ENCODE measurements at places on chromosomes 2 and 18.
A peak's percentile ranks its signal among the peaks of the same experiment; 100 is the strongest.

DNA sequence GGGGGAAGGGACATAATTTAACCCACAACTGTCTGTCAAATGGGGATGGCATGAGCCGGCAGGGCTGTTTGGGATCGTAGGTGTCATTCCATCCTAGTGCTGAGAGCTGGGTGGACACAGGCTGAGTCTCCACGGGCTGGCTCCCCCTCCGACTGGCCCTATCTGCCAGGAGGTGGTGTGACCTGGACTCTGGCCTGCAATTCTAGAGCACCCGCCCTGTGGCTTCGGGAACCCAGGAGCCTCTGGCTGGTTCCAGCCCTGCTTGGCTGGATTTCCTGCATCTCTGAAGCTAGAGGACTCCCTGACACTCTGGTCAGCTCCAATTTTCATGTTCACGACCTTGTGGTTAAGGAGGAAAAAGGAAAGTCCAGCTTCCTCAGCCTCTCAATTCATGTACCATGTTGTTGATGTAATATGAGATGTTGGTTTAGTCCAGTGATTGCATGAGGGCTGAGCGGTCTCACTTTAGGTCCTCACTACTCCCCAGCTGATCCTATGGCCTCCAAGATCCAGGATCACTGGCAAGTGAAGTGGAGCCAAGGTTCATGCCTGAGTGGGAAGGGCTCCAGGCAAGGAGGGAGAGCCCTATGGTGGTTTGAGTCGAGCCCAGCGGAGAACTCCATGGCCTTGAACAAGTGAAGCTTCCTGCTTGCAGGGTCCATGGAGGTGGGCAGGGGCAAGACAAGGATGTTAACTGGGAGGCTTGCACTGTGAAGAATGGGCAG is 169.1 kb downstream of the NDUFA10 start:
- no peak for ATAC-seq

GRCh38 chr2:26876260-26876659 is 28.3 kb downstream of the DPYSL5 start:
- ATAC-seq: no peak

- no peak for ATAC-seq
Observed at GRCh38 chr18:78596794-78597345, 382.7 kb upstream of the SALL3 start.

DNA sequence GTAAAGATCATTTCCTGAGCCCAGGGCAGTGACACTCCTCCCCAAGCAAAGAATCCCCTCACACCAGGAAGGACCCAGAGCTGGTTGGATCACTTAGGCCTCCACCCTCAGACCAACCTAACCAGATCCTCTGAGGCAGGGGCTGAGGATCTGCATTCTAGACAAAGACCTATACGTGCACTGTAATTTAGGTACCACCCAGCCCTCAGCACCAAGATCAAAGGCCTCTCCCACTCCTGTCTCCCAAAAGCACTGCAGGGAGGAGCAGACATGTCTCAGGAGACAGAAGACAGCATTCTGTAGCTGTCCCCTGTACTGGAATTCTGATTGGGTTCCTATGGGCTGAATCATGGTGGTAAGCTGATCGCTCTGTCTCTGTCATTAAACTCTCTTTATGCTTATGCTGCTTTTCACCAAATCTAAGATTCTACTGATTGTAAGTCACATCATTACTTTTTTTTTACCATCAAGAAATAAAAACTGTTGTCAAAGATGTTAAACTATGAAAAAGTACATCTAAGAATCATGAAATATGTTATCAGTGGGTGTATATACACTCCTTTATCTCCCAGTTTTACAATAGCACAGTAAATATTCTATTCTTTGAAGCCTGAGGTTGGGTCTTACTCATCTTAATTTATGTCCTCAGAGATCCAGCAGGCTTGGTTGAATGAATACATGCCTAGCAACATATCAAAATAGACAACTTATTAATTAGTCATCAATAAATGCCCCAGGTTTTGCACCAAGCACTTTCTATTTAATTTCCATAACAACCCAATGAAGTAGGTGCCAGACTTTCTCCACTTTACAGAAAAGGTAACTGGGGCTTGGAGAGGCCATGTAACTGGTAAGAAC is 28.3 kb downstream of the MCFD2 start:
- no peak for ATAC-seq

GRCh38 chr2:128817171-128817570 is 498.5 kb upstream of the HS6ST1 start:
- ATAC-seq: no peak

DNA sequence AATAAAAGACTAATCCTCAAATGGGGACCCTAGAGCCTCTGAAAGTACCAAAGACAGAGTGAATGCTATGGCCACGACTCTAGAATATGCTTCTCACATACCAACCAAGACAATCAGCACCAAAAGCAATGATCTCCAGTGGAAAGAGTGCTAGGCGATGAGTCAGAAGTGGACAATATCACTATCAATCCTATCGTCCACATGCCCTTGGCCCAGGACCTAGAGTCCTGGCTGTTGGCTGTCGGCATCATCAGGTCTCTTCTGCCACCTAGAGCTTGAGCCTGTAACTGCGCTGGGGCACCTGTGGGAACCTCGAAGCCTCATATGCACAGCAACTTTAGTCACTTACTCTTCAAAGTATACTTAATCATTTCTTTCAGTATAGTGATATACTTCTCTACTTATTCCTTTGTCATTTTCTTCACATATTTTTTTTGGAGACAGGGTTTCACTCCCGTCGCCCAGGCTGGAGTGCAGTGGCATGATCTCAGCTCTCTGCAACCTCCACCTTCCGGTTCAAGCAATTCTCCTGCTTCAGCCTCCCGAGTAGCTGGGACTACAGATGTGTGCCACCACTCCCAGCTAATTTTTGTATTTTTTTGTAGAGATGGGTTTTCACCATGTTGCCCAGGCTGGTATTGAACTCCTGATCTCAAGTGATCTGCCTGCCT is 29.7 kb downstream of the NOL10 start:
- peak; percentile 33 for ATAC-seq

- ATAC-seq: no peak
Observed at GRCh38 chr2:160289126-160289525, 89.1 kb upstream of the ITGB6 start.

DNA sequence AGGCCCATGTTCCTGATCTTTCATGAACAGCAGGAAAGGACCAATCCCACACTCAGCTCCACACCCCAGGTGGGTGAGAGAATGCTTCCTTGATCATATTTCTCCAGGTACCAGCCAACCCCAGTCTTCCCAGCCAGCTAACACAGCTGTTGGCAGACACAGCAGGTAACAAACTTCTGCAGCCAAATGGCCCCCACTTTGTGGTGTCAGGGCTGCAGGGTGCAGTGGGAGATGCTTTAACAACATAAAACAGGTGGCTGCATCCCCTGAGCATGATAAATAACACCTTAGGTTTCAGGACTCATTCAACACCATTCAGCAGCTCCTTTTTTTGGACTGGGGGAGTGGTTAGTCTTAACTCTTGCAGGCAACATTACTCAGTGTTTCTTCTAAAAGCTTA is 76.7 kb upstream of the ACAA2 start:
- ATAC-seq: no peak

- no peak for ATAC-seq
Observed at GRCh38 chr2:171811245-171811628, 82.8 kb downstream of the SLC25A12 start.

- ATAC-seq: no peak
Observed at GRCh38 chr2:133248264-133248663, 320.0 kb downstream of the NCKAP5 start.

DNA sequence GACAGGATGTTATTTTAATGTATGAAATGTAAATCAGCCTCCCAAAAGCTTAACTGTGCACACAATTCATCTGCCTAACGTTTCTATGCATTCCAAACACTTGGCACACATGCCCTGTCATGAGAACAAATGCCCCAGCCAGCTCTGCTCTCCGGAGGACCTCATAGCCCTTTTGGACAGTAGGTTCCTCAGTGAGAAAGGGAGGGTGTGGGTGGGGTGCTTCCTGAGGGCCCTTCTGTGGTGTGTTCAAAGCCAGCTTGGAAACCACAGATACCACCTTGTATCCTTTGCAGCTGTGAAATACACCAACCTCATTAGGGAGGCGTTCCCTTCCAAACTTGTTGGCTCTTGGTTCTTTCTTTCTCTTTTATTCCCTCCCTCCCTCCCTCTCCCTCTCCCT is 102.2 kb upstream of the ASB18 start:
- peak; percentile 48 for ATAC-seq

GRCh38 chr2:32702303-32703064 is 74.6 kb downstream of the TTC27 start:
- ATAC-seq: no peak

- no peak for ATAC-seq
Observed at GRCh38 chr2:48934807-48935206, 179.3 kb upstream of the LHCGR start.

DNA sequence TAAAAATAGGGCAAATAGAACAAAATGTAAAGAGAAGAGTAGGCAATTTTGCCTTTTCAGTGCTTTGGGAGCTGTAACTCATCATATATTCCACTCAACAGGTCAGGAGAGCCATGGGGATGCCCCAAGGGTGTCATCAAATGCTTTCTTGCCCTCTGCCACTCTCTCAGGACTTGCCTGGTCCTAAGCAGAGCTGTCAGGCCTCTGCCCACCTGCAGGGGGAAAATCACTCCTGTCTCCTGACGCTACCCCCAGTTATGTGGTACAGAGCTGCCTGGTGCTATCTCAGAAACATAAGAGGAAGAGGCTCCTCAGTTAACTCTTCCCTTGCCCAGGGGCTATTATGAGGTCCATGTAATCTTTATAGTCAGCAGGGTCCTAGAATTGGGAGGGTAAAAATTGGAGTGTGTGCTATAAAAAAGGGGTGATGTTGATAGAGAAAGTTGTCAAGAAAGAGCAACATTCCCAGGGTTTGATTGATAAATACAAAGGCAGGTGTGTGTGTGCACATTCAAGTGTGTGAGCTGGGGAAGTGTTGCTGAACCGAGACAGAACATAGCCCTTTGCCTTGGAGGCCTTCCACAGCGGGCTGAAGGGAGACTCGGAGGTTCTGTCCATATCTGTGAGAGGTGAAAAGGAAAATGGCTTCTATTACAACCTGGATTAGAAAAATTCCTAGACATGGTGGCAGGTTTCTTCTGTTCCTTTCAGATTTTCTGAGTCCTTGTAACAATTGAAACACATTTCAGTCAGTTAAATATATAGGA is 25.4 kb downstream of the PTPRM start:
- no peak for ATAC-seq

GRCh38 chr18:2148823-2149222 is 422.5 kb downstream of the METTL4 start:
- ATAC-seq: no peak

- ATAC-seq: no peak
Observed at GRCh38 chr2:109255654-109256053, 126.6 kb downstream of the SH3RF3 start.

GRCh38 chr2:225599856-225600255 is 200.3 kb downstream of the NYAP2 start:
- ATAC-seq: no peak

DNA sequence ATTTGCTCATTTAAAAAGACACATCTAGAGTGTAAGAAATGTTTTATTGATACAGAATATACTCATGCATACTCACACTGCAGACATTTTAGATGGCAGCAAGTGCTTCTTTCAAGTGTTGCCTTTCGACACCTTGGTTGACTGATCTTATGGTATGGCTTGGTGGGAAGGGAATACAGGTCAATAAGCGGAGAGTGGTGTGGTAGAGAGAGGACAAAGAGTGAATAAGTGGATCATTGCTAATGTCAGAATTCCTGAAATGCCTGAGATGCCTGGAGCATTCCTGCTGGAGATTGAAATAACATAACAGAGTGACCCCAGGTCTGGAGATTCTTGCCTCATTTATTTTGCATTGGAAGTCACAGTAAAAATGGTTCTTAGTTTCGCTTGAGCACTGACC is 76.7 kb downstream of the RND3 start:
- no peak for ATAC-seq

DNA sequence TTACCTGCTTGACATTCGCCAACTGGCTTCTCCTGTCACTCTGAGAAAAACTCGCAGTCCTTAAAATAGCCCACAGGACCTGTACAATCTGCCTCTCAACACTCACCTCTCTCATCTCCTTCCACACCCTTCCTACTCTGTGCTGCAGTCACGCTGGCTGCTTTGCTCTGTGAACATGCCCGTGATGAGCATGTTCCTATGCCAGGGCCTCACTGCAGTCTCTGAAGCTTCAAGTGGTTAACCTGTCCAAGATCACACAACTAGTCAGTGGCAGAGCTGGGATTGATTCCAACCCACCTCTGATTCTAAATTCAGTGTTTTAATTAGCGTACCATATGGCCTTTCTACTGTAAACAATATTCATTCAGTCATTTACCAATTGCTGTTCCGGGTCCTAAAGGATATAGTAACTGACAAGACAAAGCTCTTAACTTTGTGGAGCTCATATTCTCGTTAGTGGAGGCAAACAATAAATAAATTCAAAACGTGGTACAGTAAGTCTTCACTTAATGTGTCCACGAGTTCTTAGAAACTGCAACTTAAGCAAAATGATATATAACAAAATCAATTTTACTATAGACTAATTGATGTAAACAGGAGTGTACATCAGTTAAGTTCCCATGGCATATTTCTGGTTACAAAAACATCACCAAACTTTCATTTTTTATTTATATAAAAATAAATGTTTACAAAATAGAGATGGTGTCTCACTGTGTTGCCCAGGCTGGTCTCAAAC is 38.9 kb upstream of the FBXO11 start:
- ATAC-seq: no peak

DNA sequence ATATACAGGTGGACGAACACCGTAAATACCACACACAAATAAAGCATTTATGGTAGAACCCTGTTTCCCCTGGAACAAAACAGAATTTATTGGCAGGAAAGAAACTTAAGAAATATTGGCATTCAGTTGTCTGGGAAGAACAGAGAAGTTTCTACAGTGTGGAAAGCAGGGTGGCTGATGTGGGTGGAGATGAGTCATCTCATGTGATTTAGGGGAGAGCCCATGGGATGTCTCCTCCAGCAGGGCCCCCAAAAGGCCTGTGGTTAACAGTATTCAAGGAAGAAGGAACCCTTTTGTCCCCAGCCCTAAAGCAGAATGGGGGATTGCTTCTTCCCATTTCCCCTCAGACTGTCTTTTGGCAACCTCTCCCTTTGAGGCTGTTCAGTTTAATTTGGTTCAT is 24.2 kb downstream of the SIX3 start:
- ATAC-seq: no peak

- ATAC-seq: no peak
Observed at GRCh38 chr2:8571792-8572499, 109.9 kb upstream of the ID2 start.

Measured in activated CD4-positive, CD25-positive, alpha-beta regulatory T cell treated with anti-CD3 and anti-CD28 coated beads, Interleukin-2, amount 50 U/mL, for 24 hours (primary cell).